Gastrocnemius medialis (tissue), 4 donors: ENCODE measurements at places on chromosomes 2 and 18. TPM values are rescaled to one million over a fixed set of nuclear protein-coding genes. Genes with fewer than 3 reads are reported as not detected.

The TWIST2 gene
- total RNA-seq, result 2.2 TPM

The SKOR2 gene
- not detected for total RNA-seq

The CTAGE1 gene
- not detected for total RNA-seq

The KCNG2 gene
- total RNA-seq, result 0.55 TPM

The SERPINB11 gene
- not detected for total RNA-seq

The TUBA4B gene
- not detected for total RNA-seq

The ADD2 gene
- total RNA-seq, result 0.60 TPM

The UGT1A3 gene
- not detected for total RNA-seq

The PKDCC gene
- total RNA-seq, result 208 TPM

The CRYGC gene
- not detected for total RNA-seq

The RIT2 gene
- total RNA-seq, result not detected

The CNTNAP5 gene
- not detected for total RNA-seq

The STAT4 gene
- 0.31 TPM for total RNA-seq

The CCBE1 gene
- total RNA-seq, result 0.44 TPM

The FEV gene
- total RNA-seq, result not detected

The NR4A2 gene
- total RNA-seq, result 4.4 TPM

The FKBP7 gene
- total RNA-seq, result 2.6 TPM

The MRPL44 gene
- 40.6 TPM for total RNA-seq

The OR6B3 gene
- not detected for total RNA-seq

The COLEC12 gene
- 5.1 TPM for total RNA-seq

The UGT1A5 gene
- not detected for total RNA-seq

The GRHL1 gene
- total RNA-seq, result 0.52 TPM

The HOXD8 gene
- total RNA-seq, result 7.9 TPM

The KIAA2012 gene
- not detected for total RNA-seq

The FTCDNL1 gene
- 7.9 TPM for total RNA-seq

The PIAS2 gene
- total RNA-seq, result 41.2 TPM

The DYSF gene
- 267 TPM for total RNA-seq

The CHRND gene
- 97.0 TPM for total RNA-seq

The AQP12A gene
- total RNA-seq, result not detected

The LRRFIP1 gene
- total RNA-seq, result 74.1 TPM

The RNPEPL1 gene
- total RNA-seq, result 124 TPM
